ENCODE measurements at places on chromosomes 4 and X. TPM values are rescaled to one million over a fixed set of nuclear protein-coding genes. Genes with fewer than 3 reads are reported as not detected.

Gene REELD1
- 0.11 TPM for polyA plus RNA-seq

Gene PSAPL1
- not detected for polyA plus RNA-seq

Gene TRIM60
- not detected for polyA plus RNA-seq

Gene DMP1
- polyA plus RNA-seq: 0.05 TPM

Gene JCHAIN
- 1.5 TPM for polyA plus RNA-seq

Gene MAGED4
- polyA plus RNA-seq: 29.4 TPM

Gene P2RY8
- polyA plus RNA-seq: 0.51 TPM

Gene VSIG1
- 0.15 TPM for polyA plus RNA-seq

Gene CT45A2
- polyA plus RNA-seq: not detected

Gene MAGEE1
- polyA plus RNA-seq: 2.6 TPM

Gene TSPAN7
- 122 TPM for polyA plus RNA-seq

Gene SOX3
- polyA plus RNA-seq: 0.10 TPM

GRCh38 chr4:176238157-176238610 lies 30.8 kb downstream of the ASB5 start:
- DNase-seq: peak; percentile 6

- DNase-seq: no peak
These were observed 6.9 kb downstream of the MOB1B start for GRCh38 chr4:70908993-70909556.

DNA sequence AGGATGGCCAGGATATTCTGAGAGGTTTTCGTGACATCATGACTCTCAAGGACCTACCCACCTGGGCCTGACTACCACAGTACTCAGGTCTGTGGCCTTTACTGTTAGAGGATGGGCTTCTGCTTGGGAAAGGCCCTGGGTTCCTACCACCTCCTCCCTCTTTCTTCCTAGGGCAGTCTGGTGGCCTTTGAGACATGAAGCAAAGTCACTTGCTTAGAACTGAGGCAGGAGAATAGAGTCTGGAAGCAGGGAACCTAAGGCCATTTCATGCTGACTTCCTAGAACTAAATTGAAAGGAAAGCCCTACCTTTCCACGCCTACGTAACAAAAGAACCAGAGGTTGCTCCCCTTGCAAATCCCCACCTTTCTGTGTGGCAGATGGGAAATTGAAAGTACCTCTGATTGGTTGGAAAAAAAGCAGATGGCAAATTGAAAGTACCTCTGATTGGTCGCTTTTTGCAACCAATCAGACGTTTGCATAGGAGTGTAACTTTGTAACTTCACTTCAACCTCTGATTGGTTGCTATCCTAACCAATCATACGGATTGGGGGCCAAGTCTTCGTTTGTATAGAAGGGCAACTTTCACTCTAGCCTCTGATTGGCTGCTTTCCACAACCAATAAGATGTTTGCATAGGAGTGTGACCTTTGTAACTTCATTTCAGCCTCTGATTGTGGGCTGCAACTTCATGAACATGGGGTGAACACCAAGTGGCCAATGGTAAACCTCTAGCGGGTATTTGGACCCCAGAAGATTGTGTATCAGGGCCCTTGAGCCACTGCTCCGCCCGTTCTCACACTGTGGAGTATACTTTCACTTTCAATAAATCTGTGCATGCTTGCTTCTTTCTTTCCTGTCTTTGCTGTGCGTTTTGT lies 9.9 kb upstream of the AKAP14 start:
- no peak for DNase-seq

- DNase-seq: peak; percentile 17
These were observed 99.0 kb upstream of the SPANXC start for GRCh38 chrX:141341341-141341740.

DNA sequence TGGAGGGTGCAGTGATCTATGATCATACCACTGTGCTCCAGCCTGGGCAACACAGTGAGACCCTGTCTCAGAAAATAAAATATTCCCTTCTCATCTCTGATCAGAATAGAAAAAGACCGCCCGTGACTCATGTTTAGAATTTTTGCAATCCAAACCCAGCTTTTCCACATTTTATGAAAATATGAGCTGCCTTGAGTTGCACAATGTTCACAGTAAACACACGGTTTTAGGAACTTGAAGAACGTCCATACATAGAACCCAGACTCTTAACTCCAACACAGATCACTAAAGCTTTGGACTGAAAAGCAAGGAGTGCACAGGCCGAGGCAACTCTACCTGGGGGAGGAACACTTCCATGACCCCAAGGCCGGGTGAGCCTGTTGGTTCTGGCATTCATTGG lies 305.0 kb downstream of the TENM3 start:
- DNase-seq: no peak

DNA sequence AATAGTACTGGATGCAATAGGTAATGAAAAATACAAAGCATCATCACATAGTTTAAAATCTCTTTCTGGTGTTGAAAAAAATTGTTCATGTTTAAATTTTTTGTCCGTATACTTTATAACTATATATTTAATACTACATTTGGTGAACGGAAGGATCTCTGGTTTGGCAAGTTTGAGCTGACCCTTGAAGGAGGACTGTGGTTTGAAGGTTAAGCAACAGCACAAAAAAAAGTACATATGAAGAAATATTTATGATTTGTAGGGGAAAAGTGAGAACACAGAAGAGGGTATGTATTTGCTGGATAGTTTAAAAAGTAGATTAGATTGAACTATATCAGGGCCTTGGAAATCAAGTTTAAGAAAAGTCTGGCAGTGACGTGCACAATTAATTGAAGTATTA lies 13.3 kb downstream of the SRP72 start:
- DNase-seq: no peak

GRCh38 chr4:181538431-181538830 lies 704.8 kb upstream of the TENM3 start:
- DNase-seq: no peak

GRCh38 chr4:188430384-188430783 lies 291.1 kb downstream of the TRIML1 start:
- no peak for DNase-seq

DNA sequence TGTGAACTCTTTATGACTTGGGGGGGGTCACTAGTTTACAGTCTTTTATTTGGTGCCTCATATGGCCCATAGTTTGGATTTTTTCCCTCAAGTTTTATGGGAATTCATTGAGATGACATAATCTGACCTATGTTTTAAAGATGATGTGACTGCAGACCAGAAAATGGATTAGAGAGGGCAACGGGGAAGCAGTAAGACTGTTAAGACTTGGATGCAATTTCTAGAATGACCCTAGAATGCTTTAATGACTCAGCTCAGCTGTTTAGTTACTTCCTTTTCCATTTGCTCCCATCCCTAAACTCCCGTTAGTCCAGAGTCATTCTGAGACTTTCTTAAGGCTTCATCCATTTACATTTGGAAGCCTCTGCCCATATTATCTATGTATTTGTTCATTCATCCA lies 59.9 kb upstream of the PDGFRA start:
- DNase-seq: no peak

GRCh38 chr4:106036334-106036733 lies 141.1 kb downstream of the NPNT start:
- no peak for DNase-seq

- no peak for DNase-seq
These were observed 49.8 kb downstream of the SCLT1 start for GRCh38 chr4:129043523-129043922.

DNA sequence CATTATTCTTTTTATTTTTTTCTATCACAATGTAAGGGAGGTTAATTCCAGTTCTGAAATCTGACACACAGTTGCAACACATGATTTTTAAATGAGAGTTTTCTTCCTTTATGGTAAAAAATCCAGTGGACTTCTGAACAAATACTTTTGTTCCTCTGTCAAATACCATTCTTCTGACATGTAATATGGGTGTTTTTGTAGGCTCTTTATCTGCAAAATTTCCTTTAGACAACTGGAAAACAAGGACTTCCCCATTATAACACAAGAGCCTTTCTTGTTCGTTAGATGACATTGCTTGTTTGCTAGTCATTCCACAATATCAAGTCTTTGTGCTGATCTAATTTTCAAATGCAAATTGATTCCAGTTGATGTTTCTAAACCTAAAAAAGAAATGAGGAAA lies 7.7 kb downstream of the FANCB start:
- no peak for DNase-seq

- no peak for DNase-seq
These were observed 48.7 kb downstream of the TMEM131L start for GRCh38 chr4:153514688-153515426.

GRCh38 chr4:84578540-84579402 lies 4.2 kb upstream of the CDS1 start:
- no peak for DNase-seq

DNA sequence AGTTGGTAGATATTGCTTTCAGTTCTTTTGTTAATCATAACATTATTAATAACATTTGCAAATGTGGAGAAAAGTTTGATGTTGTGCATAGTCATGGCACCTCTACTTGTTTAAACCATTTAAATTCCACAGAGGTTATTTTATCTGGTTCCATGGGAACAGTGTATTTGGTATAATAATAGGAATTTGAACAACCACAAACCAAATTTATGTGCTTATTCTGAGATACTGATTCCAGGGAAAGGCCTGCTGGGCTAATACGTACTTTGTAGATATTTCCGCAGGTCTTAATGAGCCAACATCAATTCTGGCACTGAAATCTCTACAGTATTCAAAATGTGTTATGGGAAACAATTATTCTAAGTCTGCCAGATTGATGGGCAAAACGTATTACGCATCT lies 319.0 kb downstream of the DKK2 start:
- no peak for DNase-seq

DNA sequence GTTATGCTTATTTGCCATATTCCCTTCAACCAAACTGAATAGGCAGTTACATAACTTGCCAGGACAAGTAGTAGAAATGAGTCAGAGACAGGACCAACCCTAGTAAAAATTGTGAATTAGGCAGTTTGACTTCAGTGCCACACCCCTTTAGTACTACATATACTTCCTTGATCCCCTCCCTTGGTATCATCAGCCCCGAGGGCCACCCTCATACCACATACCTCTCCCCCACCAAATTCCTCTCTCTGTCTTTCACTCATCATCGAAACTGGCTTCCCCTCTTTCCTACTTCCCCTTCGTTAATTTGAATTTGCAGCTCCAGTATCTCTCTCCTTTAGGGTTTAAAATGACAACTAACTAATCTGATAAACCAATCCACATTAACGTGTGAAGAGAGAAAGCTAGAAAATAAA lies 7.9 kb upstream of the PTPN13 start:
- DNase-seq: no peak

- no peak for DNase-seq
These were observed 47.0 kb downstream of the SPRY1 start for GRCh38 chr4:123443401-123444289.

DNA sequence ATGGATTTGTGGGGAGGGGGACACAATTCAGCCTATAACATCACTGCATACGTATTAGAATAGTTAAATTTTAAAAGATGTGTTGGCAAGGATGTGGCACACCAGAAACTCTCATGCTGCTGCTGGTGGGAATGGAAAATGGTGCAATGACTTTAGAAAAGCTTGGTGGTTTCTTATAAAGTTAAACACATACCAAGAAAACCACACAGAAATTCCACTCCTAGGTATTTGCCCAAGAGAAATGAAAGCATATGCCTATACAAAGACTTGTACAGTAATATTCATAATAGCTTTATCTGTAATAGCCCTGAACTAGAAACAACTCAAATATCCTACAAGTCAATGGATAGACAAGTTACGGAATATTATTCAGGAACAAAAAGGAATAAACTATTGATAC lies 71.3 kb upstream of the PDHA1 start:
- no peak for DNase-seq

DNA sequence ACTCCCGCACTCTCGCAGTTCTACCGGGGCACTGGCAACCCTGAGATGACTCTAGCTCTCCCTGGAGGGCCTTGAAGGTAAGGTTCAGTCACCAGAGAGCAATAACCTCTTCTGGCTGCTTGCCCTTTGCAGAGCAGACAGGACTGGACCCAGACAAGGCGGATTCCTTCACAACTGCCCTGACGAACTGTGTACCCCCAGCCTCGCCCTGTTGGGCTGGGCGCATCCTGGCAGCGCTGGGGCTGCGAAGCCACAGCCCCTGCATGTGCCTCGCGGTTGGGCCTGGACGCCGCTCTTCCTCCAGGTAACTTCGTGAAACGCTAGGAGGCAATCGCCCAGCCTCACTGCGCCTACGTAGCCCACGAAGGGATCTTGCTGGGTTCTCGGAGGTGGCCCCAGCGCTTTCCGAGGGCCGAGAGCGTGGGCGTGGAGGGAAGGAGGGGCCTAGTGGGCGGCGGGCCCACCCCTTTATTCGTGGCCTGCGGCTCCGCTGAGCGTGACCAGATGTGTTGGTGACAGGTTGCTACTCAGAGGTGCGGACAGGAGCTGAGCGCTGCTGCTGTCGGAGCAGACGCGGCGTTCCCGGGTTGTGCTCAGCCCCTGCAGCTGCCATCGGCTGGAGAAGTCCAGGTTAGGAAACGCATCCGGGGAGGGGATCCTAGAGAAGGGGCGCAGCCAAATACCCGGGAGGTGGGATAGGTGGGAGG lies 1.9 kb upstream of the MAMLD1 start:
- DNase-seq: no peak

- DNase-seq: no peak
These were observed 158.3 kb upstream of the KIT start for GRCh38 chr4:54499308-54500074.

GRCh38 chr4:10160281-10160856 lies 43.8 kb upstream of the WDR1 start:
- no peak for DNase-seq

DNA sequence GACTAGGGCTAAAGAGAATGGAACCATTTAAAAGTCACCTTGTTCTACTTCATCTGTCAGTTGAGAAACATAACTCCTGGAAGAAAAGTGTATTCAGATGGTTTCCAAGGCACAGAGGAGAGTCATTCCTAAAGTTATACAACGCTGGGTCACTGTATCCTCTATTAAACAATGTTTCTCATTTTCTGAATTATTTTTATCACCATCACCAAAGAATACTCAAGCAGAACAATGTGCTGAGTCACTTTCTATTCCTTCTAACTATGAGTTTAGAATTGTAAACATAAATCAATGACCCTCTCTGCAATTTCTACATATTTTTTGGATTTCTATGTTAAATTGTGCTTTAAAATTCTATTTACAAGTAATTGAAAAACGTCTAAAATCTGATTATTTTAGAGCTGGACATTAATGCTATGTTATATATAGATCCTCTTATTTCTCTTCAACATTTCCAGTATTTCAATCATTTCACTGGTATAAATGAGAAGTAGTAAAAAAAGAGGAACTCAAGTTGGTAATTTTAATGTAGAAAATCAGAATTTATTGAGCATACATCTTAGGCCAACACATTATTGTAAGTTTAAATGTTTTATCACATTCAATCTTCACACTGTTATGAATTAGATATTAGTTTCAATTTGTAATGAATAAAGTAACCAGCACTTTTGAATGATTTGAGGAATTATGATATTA lies 7.5 kb downstream of the DTHD1 start:
- no peak for DNase-seq

- no peak for DNase-seq
These were observed 30.9 kb downstream of the HTT-AS start for GRCh38 chr4:3043282-3044020.

DNA sequence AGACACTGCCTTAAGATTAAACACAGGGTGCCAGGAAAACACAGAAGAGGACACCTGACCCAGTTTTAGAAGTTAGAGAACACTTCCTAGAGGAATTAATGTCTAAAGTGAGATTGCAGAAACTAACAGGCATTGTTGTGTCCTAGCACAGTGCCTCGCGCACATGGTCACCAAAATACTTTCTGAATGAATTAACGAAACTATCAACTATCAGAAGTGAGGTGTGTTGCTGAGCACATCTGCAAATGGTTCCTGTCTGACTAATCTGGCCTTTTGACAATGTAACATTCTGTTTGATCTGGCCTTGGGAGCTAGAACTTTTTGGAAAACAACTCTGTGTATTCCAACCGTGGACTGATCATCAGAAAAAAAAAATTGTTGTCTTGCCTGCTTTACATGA lies 556.8 kb upstream of the LCORL start:
- no peak for DNase-seq

GRCh38 chrX:153496590-153496959 lies 1.8 kb downstream of the BGN start:
- no peak for DNase-seq
